IMR-90 (cell line): ENCODE measurements at places on chromosomes 16 and 17. TPM values are rescaled to one million over a fixed set of nuclear protein-coding genes. Genes with fewer than 3 reads are reported as not detected.
A peak's percentile ranks its signal among the peaks of the same experiment; 100 is the strongest.

DNA sequence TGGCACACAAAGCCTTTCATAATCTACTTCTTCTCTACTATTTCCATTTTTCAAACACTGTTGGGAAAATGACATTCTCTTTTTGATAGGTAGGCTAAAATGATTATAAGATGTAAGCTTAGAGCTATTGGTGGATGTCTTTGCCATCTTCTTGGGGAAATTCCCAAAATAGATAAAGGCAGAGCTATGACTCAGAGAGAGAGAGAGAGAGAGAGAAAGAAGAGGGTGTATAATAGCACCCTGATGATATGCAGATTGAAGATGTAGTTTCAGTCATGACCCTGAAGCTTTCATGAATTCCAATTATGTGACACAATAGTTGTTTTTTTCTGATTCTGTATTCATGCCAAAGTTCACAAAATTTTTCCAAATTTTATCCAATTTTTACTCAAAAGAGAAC is 529.1 kb downstream of the HS3ST4 start:
- DNase-seq: no peak

GRCh38 chr16:86396422-86396821 is 113.9 kb upstream of the FOXF1 start:
- DNase-seq: peak; percentile 96

DNA sequence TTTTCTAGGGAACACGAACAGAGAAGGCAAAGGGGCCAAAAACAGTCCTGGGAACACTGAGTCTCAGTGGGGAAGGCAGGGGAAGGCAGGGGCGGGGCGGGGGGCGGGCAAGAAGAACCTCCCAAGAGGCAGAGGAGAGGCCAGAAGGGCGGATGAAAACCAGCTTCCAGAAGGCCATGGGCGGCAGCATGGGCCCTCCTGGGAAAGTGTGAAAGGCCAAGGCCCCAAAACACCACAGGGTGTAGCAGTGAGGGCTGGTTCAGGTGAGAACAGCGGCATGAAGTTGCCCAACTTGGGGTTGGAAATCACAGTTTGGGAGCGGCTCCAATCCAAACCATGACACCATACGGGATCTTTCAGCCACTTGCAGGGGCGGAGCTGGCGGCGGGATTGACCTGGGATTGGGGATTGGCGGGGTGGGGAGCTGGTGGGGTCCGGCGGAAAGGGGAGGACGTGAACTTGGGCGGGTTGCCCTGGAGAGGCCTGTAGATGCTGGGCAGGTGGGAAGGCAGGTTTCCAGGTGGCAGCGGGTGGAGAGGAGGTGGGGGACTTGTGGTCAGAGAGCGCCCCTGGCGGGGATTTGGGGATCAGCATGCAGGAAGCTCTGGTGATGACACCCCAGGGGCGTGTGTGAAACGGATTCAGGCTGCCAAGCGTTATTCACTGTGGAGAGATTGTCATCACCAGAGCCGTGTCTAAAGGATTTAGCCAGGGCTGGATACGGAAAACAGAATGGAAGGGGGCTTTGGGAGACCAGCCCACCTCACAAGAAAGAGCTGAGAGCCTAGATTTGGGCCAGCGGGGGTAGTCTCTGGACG is 80.9 kb downstream of the ARHGAP23 start:
- peak; percentile 91 for DNase-seq

GRCh38 chr16:59169168-59169567 is 435.1 kb upstream of the GOT2 start:
- DNase-seq: no peak

GRCh38 chr17:64972611-64973010 is 53.3 kb upstream of the LRRC37A3 start:
- no peak for DNase-seq

DNA sequence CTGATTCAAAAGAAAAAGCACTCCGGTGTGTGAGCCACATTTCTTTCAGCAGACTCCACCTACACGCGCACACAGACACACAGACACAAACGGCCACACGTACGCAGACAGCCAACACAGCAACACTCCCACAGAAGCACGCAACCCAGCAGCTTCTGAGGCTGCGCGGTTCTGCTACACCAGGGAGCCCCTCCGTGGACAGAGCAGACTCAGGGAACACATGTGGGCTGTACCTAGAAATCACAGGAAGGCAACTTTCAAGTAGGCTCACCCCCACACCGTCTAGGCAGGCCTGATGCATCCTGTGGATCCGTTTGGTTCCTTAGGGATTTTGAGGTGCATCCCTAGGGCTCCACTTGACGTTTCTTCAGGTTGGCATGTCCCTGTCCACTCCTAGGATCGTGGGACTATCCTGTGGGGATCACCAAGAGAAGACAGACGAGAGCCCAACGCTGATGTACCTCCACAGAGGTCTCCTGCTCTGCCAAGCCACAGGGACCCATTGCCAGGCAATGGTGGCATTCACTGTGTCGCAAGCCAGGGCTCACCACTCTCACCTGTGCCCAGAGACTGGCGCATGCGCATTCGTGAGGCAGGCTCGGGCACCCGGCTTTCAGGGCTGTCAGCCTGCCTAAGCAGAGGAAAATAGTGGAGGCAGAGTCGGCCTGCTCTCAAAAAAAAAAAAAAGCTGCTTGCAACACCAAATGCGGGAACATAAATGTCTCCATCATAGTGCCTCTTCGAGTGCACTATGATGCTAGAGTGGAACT is 2333.3 kb downstream of the TP53TG3F start:
- no peak for DNase-seq

DNA sequence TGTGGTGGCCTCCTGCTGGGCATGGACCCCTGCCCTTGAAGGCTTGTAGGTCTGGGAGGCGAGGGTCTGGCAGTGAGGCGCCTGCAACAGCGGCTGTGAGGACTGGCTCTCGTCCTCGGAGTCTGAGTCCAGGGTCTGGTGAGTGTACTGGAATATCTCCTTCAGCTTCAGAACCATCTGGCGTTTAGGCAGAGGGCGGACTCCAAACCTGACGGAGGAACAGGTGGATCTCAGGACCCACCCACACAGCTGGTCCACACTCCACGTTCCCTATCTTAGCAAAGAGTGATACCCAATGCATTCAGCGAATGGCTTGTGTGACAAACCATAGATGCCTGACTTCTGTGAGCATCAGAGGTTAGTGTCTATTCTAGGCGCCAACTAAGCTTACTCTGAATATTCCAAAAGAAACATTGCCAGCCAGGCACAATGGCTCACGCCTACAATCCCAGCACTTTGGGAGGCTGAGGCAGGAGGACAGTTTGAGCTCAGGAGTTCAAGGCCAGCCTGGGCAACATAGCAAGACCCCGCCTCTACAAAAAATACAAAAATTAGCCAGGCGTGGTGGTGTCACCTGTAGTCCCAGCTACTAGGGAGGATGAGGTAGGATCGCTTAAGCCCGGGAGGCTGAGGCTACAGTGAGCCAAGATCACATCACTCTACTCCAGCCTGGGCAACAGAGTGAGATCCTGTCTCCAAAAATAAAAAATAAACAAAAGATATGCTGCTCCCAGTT is 6.3 kb upstream of the NLRC3 start:
- no peak for DNase-seq

- no peak for DNase-seq
Measured at GRCh38 chr16:14028202-14028601, 42.9 kb upstream of the MRTFB start.

DNA sequence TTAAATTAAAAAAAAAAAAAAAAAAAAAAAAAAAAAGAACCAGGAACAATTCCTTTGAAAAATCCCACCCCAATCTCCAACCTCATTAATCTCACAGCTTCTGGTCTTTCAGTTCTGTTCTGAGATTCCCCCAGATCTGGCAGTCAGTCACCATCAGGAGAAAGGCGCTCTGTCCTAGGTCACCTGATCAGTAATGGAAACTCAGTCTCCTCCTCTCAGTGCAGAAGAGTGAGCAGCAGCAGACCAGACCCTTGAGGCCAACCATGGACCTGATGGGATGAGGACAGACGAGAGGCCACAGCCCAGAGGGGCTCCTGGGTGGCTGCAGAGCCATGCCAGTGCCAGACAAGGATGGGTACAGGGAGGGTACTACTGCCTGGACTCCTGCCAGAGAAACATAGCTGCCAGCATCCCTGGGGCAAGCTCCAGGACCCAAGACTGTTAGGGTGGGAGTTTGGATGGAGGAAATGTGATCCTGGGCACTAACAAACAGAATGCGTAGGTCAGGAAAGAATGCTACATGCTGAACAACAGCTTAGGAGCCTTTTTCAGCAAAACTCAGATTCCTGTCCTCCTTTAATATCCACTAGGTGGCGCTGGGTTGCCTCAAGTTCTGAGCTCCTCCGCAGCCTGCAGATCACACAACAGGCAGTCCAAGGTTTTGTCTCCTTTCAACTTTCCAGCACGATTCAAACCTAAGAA is 28.7 kb downstream of the MPG start:
- peak; percentile 84 for DNase-seq

DNA sequence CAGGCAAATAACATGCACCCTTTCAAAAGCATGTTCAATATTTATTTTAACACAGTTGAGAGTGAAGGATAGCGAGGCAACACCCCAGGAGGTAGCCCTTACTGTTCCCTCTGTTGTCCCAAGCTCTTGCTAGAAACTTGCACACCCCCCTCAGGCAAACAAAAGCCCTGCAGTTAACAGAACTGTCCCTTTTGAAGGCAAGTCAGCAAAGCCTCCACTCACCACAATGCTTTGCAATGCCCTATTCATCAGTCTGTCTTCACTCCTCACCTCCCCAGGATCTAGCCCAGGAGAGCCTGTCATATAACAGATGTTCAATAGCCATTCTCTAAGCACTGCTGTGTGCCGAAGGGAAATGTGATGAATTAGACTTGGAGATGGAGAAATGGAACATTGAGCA is 3.5 kb upstream of the CNEP1R1 start:
- no peak for DNase-seq

- no peak for DNase-seq
Measured at GRCh38 chr16:600781-601180, 10.9 kb downstream of the RAB40C start.

DNA sequence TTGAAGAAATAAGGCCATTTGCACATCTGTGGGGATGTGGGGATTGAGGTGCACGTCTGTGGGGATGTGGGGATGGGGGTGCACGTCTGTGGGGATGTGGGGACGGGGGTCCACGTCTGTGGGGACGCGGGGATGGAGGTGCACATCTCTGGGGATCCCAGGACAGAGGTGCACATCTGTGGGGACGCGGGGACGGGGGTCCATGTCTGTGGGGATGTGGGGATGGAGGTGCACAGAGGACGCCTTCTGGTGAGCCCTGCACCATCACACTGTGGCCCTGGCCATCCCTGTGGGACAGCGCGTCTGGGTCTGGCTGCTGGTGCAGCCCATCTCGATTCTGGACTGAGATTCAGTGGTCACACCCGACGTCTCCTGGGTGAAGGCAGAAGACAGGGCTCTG is 161.4 kb downstream of the LAT start:
- no peak for DNase-seq

- DNase-seq: no peak
Measured at GRCh38 chr17:50943575-50943933, 77.4 kb upstream of the TOB1 start.

DNA sequence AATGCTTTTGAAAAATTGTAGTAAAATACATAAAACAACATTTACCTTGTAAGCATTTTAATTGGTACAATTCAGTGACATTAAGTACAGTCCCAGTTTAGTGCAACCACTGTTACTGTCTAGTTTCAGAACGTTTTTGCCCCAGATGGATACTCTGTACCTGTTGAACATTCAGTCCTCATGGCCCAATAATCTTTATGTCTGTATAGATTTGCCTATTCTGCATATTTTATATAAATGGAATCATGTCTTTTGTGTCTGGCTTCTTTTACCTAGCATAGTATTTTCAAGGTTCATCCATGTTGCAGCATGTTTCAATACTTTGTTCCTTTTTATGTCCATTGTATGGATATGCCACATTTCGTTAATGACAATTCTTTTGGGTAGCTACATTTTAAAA is 37.2 kb downstream of the TENT4B start:
- DNase-seq: no peak

- DNase-seq: no peak
Measured at GRCh38 chr17:49969134-49969759, at the start of gene DLX4. TSS of gene DLX4 (plus strand) at chr17:49969190. CDS start at chr17:49969469, 279 bp downstream.

GRCh38 chr16:87185308-87185707 is 131.9 kb downstream of the C16orf95 start:
- DNase-seq: no peak

The KRTAP4-1 gene
- not detected in 2 replicates for total RNA-seq

The OTOP3 gene
- not detected in 2 replicates for total RNA-seq
